ENCODE measurements at places on chromosomes 11 and 22.

GRCh38 chr22:44547371-44547770 lies 49.3 kb upstream of the RTL6 start:
- DNase-seq = no peak

- DNase-seq = no peak
Observed at GRCh38 chr22:40001800-40002577, 7.2 kb downstream of the FAM83F start.

- DNase-seq = no peak
Observed at GRCh38 chr22:44901301-44901700, 108.5 kb downstream of the PHF21B start.

DNA sequence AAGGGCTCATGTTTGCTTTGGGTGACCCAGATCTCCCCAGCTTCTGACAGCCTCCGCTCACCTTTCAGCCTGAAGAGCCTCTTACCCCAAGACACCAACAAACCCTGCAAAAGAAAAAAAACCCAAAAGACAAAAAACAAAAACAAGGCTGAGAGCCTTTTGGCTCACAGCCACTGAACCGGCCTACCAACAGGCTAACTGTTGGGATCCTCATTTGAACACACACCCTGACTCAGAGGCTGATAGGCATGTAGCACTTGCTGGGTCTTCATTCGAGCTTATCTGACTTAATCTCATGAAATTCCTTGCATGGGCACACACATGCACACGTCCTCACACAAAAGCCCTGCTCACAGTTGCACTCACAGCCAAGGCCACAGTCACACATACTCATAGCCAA lies 22.9 kb upstream of the TSKU start:
- no peak for DNase-seq

- DNase-seq = no peak
Observed at GRCh38 chr11:37298173-37298572, 700.1 kb upstream of the RAG2 start.

GRCh38 chr11:97880209-97880608 lies 1140.5 kb upstream of the CNTN5 start:
- DNase-seq = no peak

DNA sequence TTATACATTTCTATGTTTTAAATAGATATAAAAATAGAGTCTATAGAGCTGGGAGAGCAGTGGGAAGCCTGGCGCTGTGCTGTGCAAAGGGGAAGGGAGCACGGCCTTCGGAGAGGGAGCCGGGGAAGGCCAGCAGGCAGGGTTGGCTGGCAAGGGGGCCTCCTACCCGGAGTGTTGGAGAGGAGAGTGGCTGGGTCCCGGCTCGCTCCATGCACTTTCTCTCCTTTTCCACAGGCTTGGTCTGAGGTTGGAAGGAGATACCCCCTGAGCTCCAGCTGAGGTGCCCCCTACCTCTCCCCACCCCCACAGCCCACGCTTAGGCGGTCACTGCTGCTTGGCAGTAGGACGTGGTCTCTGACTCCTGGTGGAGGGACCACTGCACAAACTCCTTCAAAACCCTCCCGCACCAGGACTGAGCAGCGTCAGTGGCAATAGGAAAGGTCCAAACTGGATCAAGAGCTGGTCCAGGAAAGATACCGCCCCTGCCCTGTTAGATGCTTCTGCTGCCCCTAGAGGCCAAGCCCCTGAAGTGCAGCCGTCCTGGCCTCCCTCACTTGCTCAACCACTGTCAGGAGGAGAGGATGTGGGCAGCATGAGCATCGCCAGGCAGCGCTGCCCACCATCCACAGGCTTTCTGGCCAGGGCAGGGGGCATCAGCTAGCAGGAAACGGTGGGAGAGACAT lies 52.9 kb downstream of the SYT13 start:
- peak; percentile 56 for DNase-seq

GRCh38 chr11:70860888-70861287 lies 391.5 kb downstream of the SHANK2 start:
- no peak for DNase-seq

- no peak for DNase-seq
Observed at GRCh38 chr22:47929073-47929472, 1166.6 kb downstream of the TBC1D22A start.

- no peak for DNase-seq
Observed at GRCh38 chr11:102184269-102184987, 74.2 kb downstream of the YAP1 start.

DNA sequence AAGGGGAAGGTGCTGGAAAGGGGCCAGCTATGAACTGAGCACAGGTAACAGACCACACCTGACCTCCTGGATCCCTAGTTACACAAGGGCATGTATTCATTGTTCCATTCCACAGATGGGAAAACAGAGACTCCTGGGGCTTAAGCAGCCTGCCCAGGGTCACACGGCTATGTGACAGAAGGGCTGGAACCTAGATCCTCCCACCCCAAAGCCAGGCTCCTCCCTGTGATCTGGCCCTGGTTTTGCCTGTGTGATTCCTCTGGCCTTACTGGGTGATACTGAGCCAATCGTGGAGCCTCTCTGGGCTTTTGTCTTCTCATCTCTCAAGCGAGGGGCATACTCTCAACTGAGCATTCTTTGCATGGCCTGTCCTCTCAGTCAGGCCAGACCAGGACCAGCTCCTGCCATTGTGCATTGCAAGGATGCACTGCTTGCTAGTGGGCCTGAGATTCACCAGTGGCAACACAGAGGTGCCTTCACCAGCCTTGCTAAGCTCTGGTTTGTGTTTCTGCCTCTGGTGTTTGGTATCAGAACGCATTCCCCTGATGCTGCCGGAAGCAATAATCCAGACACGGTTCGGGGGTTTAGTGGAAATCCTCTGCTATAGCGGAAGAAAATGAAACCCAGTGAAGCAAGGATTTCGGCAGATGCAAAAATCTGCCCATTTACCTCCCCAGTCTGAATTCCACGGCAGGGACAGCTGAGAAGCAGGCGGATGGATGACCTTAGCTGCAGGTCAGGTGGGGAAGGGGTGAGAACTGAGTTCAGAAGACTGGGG lies 226.6 kb downstream of the ST3GAL4 start:
- DNase-seq = no peak

DNA sequence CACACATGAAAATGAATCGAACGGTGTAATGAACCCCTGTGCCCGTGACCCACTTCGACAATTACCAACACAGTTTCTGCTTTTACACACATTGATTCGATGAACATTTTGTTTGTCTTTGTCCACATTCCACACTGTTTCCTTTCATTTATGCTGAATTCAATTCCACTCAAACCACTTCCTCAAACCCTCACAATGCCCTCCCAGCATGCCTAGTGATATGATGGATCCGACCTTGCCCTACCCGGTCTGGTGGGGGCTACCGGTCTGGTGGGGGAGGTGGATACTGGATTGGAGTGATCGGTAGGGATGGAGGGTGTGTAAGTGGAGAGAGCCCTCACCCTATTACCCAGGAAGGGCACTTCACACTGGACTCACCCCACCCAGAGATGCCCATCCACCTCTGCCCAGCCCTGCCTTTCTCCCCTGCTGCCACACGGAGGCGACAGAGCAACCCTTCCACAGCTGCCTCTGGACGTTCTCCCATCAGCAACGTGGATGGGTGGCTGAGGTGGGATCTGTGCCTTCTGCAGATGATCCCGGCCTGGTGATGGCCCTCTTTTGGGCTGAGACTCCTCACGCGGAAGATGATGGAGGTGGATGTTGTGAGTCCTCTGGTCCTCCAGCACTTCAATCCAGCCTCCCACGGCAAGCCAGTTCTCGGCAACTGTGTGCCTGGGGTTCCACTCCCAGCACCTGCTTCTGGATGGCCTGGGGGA lies 33.0 kb upstream of the P2RY2 start:
- DNase-seq = peak; percentile 36

DNA sequence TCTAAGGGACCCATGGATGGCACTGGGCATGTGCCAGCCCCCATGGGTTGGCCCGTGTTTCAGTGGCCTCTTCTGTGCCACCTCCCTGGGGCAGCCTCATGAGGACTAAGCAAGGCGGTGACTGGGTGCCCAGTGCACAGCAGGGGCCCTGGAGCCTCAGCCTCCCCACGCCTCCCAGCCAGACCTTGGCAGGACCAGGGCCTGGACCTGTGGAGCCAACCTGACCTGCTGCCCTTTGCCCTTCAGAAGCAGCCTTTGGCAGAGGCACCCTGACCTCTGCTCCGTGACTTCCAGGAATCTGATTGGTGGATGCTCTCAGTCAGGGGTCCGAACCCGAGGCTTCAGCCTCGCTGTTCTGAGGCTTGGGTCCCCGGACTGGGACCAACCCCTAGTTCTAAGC lies 24.8 kb upstream of the TAB1 start:
- no peak for DNase-seq

Measured in CD4-positive, alpha-beta T cell treated with Interleukin-2 at 100 ng/mL for 4 hours (primary cell).